ENCODE measurements at places on chromosomes 4 and X.

DNA sequence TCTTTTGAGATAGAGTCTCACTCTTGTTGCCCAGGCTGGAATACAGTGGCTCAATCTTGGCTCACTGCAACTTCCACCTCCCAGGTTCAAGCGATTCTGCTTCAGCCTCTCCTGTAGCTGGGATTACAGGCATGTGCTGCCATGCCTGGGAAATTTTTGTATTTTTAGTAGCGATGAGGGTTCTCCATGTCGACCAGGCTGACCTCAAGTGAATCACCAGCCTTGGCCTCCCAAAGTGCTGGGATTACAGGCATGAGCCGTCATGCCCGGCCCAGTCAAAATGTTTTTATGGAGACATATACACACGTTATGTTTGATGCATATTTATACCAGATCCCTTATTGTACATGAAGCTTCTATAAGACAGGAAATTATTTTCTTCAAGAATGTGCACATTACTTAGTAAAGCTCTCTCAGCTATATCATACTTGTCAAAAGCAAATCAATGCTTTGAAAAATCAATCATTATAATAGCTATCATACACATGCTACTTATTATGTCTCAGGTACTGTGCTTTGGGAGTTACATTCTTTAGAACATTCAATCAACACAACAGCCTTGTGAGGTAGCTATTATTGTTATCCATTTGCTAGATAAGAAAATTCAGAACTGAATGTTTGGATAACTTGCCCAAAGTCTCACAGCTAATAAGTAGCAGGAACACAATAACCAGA lies 269.2 kb downstream of the FSTL5 start:
- DNase-seq, result no peak

- peak; percentile 49 for DNase-seq
Observed at GRCh38 chrX:12974796-12975669, at the start of gene TMSB4X. Gene TMSB4X (plus strand): TSS chrX:12975110.

GRCh38 chr4:25320336-25320735 lies 7.8 kb downstream of the ZCCHC4 start:
- DNase-seq, result no peak

- no peak for DNase-seq
Observed at GRCh38 chr4:47406408-47406807, 57.1 kb downstream of the COMMD8 start.

- no peak for DNase-seq
Observed at GRCh38 chr4:76716658-76717057, 181.3 kb downstream of the SOWAHB start.

DNA sequence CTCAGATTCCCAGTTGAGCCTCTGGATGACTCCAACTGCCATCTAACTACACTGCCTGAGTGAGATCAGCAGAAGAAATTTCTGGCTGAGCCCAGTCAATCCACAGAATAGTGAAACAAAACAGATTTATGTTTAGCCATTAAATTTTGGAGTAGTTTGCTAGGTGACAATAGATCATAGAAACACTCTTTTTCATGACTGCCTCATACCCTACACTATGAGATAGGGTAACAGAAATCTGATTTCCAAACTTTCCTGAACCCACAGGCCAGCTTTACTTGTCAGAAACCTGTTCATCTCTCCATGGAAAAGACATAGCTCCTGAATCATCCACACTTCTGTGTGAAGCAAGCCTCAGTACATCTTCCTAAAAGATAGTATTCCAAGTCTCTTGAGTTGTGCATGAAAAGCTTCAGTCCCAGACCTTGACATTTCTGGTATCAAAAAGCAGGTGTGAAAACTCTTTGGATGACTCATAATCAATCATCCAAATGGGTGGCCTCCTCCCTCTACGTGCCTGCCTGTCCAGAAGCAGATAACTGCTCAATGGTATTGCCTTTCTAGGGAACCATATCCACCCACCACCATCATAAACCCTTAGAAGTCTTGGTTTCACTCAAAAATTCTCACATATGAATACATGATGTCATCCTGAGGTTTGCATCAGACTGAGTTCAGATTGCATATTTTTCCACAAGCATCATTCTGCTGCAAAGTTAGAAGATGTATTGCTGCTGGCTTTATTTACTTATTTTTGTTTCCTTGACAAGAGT lies 47.5 kb upstream of the RAP2C start:
- DNase-seq, result no peak

DNA sequence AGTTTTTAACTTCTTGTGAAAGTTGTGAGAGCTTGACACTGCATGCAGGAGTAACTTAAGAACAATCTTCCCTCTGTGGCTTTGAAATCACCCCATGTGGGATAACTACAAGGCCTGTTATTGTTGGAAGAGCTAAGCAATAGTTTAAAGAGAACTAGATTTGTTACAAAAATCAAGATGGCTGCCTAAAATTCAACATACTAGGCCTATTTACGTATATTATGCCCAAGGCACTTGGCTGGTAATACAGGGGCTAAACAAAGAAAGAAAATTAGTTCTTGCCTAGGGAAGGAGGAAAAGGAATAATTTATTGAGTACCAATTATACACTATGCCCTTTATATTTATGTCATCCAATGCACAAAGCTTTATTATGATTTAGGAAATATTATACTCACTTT lies 36.1 kb downstream of the DMD start:
- DNase-seq, result no peak

DNA sequence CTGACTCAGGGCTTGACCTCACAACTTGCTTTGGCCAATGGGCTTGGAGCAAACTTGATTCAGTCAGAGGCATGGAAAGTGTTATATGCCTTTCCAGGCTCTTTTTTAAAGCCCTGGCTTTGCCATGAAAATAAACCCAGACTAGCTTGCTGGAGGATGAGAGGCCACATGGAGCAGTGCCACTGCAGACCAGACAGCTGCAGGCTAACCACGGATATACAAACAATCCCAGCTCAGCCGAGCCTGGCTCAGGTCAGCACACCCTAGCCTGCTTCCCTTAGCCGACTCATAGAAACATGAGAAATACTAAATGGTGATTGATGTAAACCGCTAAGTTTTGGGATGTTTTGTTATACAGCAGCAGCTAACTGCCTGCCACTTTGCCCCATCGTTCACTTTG lies 345.1 kb downstream of the ARHGAP10 start:
- DNase-seq, result no peak

- no peak for DNase-seq
Observed at GRCh38 chr4:56870946-56871345, 36.8 kb upstream of the REST start.

DNA sequence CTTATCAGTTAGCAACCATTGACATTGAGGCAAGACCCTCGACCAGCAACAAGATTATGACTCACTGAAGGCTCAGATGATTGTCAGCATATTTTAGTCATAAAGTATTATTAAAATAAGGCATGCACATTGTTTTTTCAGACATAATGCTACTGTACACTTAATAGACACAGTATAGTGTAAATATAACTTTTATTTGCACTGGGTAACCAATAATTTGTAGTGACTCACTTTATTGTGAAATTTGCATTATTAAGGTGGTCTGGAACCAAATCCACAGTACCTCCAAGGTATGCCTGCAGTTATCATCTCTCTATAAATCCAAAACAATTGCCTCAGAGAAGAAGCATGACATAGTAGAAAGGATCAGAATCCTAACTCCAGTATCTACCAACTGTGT lies 330.1 kb upstream of the SMIM31 start:
- DNase-seq, result no peak

DNA sequence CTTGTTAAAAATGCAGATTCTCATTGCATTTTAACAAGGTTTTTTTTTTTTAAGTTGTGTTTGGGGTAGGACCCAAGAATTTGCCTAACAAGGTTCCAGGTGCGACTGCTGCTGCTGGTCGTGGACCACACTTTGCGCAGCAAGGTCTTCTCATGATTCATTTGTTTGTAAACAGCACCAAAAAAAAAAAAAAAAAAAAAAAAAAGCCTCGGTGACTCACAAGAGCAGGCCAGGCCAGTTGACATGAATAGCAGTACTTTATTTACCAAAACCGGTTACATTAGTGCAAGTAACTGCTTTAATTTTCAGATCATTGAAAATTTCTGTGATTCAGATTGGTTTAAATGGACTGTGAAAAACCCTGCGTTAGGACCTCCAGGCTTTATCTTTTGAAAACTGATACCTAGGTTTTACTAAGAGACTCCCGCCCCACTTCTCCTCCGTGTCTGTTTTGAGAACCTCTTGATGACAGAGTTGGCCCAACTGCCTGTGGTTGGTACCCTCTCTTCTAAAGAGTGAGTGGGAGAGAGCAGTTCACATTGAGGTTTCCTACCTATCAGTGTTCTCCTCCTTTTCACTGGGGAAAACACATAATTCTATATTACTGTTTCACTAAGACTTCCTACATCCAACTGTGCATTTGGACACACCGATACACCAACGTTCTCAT lies 86.2 kb downstream of the PHEX start:
- DNase-seq, result no peak

DNA sequence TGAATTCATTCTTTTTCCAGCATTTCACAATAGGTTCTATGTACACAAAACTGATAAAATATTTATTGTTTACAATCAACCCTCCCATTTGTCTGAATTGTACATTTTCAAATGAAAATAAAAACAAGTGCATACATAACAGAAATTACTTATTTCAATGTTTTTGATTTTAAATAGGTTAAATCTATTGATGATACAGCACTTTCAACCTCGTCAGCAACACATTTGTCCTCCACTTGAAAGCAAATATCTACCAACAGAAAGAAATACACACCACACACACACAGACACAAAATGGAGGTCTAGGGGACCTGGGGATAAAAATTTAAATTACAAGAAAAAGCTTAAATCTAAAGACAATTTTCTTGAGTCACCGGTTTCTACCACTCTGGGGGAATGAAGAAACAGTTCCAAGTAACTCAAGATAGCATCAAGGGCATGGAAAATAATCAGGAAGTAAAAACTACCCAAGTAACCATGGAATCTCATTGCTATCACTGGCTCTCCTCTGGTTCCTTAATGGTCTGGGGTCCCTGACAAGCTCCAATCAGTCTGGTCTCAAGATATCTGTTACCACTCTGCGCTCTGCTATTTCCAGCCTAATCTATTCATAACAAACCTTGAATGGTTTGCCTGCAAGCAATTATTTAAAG lies 27.6 kb downstream of the ANKRD17 start:
- no peak for DNase-seq

DNA sequence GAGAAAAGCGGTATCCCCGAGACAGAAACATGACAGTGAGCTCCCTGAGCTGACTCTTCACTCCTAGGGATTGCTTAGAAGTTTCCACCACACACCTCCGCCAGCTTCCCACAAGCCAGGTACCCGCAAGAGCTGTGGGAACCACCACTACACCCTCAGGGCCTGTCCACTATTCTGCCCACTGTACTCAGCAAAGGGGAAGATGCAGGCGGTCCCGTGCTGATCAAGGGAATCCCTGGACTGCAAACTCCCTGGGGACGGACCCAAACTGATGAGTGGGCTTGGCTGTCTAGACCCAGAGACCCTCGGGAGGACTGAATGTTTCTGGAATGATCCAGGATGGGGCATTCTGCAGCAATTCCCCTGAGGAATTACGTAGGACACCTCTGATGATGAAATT lies 30.2 kb downstream of the REELD1 start:
- DNase-seq, result no peak

DNA sequence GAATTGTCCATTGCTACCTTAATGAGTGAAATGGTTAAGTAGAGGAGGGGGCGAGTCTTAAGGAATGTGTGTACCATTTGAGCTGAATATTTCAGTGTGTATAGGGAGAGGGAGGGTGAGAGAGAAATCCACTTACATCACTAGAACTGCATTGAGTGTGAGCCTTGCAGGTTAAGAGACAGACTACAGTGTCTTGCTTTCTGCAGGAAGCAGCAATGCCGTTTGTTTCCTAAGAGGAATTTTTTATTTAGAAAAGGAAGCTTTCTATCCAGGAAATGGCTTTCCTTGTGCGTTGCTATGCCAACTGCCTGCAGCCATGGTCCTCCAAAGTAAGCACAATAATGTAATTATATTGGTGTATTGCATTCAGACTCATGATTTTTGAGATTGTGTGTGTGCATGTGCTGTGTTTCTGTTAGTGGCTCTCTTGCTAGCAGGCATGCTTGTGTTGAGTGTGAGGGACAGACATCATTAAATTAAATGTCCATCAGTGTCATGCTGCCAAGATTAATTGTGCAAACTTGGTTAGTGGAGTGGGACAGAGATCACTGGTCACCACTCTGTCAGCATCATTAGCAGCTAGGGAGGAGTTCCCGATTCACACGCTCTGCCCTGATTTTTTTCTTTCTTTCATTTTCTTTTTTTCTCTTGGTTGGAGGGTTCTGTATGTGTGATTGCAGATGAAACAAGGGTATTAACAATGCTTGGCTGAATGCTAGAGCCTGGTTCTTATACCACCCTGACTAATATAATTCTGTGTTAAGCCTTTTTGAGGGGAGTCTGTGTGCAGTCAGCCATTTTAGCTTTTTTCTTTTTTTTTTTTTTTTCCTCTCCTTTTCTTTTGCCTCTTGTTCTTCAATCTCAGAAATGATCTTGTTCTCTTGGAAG lies 164.3 kb downstream of the RAPGEF2 start:
- DNase-seq, result no peak

- DNase-seq, result no peak
Observed at GRCh38 chr4:139416073-139416673, 37.7 kb upstream of the RAB33B start.

GRCh38 chr4:111986095-111986494 lies 159.2 kb upstream of the FAM241A start:
- DNase-seq, result no peak

DNA sequence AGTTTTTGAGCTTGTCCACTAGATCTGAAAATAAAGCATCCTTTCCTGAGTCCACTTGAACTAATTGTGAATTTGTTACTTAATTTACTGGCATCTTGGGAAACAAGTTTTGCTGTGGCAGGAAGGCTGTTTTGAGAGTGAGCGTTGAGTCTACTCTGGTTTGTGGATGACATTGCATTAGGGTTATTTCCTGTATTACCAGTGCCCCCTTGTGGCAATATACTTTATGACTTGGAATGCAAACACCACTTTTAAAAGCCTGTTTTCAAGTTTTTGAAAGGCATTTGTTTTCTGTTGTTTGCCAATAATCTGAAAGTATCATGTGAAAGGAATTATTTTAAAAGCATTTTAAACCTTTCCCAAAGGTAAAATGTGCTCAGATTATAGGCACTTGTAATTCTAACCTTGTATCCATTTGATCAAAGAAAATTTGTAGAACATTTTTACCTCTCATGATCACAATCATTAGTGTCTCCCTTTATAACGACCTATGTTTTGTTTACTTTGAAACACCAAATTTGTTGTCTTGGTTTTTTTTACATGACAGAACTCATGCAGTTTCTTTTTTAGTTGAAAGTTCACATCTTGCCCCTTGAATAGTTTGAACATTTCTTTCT lies 18.0 kb upstream of the CYP2U1 start:
- DNase-seq, result peak; percentile 12

Measured in HuH-7.5 (cell line).